ENCODE measurements at places on chromosomes 13 and 19. TPM values are rescaled to one million over a fixed set of nuclear protein-coding genes. Genes with fewer than 3 reads are reported as not detected.

IGFL2 gene
- 0.86 TPM for total RNA-seq

NDFIP2 gene
- 16.8 TPM for total RNA-seq

PPP1R12C gene
- 85.8 TPM for total RNA-seq

ENOX1 gene
- 1.9 TPM for total RNA-seq

DOHH gene
- 17.9 TPM for total RNA-seq

CEACAM20 gene
- 0.05 TPM for total RNA-seq

FCER2 gene
- total RNA-seq = not detected

ZIM2 gene
- not detected for total RNA-seq

PSG6 gene
- 0.11 TPM for total RNA-seq

TGFB1 gene
- total RNA-seq = 151 TPM

KIR2DL3 gene
- total RNA-seq = not detected

MEIS3 gene
- 30.9 TPM for total RNA-seq

PTPRH gene
- total RNA-seq = 3.7 TPM

HSD17B14 gene
- total RNA-seq = 16.1 TPM

PODNL1 gene
- total RNA-seq = 1.4 TPM

PSPN gene
- 0.72 TPM for total RNA-seq

SBK3 gene
- total RNA-seq = 2.2 TPM

ELAVL3 gene
- 0.07 TPM for total RNA-seq

FFAR2 gene
- 0.02 TPM for total RNA-seq

C1QTNF9 gene
- total RNA-seq = not detected

RPL13A gene
- 4,133 TPM for total RNA-seq

UQCRFS1 gene
- 129 TPM for total RNA-seq

CYP4F22 gene
- 0.44 TPM for total RNA-seq

PRPF31 gene
- total RNA-seq = 124 TPM

C2CD4C gene
- total RNA-seq = 0.35 TPM

ZNF667 gene
- total RNA-seq = not detected

SHANK1 gene
- 0.09 TPM for total RNA-seq

IGFL3 gene
- total RNA-seq = 0.25 TPM

SPRYD7 gene
- 11.1 TPM for total RNA-seq

PTH2 gene
- not detected for total RNA-seq

SAE1 gene
- total RNA-seq = 210 TPM

SERPINE3 gene
- total RNA-seq = not detected

NEK3 gene
- total RNA-seq = 6.4 TPM

MYO1F gene
- total RNA-seq = 0.37 TPM

PSG7 gene
- not detected for total RNA-seq

FAM216B gene
- not detected for total RNA-seq

Data from A549 treated with AZD2906 at 1 μM for 4 hours (cell line).